ENCODE measurements at places on chromosomes 11 and 22.

- H3K27ac ChIP-seq, result peak overlapping the region; percentile 59
- H3K27me3 ChIP-seq, result no peaks in the 10 kb centered on the region
- H3K36me3 ChIP-seq, result peaks cover 31% of the 10 kb centered on the region
These were observed 14.1 kb downstream of the PMM1 start for GRCh38 chr22:41575533-41575932.

GRCh38 chr22:32542677-32543357 lies 68.2 kb downstream of the FBXO7 start:
- no peaks in the 10 kb centered on the region for H3K36me3 ChIP-seq
- no peak for DNase-seq
- H3K4me3 ChIP-seq, result no peak overlapping the region
- H3K27me3 ChIP-seq, result no peaks in the 10 kb centered on the region
- no peak overlapping the region for H3K27ac ChIP-seq

GRCh38 chr11:82680252-82680651 lies 53.4 kb downstream of the FAM181B start:
- no peaks in the 10 kb centered on the region for H3K27me3 ChIP-seq
- no peak overlapping the region for H3K4me3 ChIP-seq
- no peaks in the 10 kb centered on the region for H3K36me3 ChIP-seq
- DNase-seq, result no peak

- H3K4me1 ChIP-seq, result no peaks in the 10 kb centered on the region
- no peak for DNase-seq
- H3K27ac ChIP-seq, result no peak overlapping the region
- no peak overlapping the region for H3K4me3 ChIP-seq
- no peaks in the 10 kb centered on the region for H3K36me3 ChIP-seq
These were observed 3.5 kb upstream of the LGALS12 start for GRCh38 chr11:63502252-63502820.

GRCh38 chr22:29330753-29331152 lies 15.3 kb upstream of the RASL10A start:
- no peak overlapping the region for H3K27ac ChIP-seq
- no peak overlapping the region for H3K4me3 ChIP-seq
- peaks cover 73% of the 10 kb centered on the region for H3K36me3 ChIP-seq
- H3K27me3 ChIP-seq, result no peaks in the 10 kb centered on the region
- no peak for DNase-seq

DNA sequence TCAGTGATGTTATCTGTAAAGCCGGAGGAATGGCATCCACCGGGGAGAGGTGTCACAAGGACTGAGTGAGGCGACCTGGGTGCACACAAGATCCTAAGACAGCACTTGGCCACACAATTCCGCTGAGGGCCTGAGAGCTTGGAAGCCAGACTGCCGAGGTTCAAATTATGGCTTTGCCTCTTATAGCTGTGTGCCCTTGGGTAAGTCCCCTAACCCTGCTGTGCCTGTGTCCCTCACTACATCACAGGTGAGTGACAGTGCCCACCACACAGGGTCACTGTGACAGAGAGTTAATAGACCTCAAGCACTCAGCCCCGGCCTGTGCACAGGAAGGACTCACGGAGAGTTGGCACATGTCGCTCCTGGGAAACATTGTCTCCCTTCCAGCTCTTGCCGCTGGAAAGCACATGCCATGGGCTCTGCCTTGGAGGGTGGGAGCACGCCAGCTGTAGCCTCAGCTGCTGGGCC lies 592 bp downstream of the RHOD start:
- H3K27ac ChIP-seq, result peak overlapping the region; percentile 84
- peaks cover 29% of the 10 kb centered on the region for H3K4me1 ChIP-seq
- no peaks in the 10 kb centered on the region for H3K27me3 ChIP-seq
- DNase-seq, result no peak

DNA sequence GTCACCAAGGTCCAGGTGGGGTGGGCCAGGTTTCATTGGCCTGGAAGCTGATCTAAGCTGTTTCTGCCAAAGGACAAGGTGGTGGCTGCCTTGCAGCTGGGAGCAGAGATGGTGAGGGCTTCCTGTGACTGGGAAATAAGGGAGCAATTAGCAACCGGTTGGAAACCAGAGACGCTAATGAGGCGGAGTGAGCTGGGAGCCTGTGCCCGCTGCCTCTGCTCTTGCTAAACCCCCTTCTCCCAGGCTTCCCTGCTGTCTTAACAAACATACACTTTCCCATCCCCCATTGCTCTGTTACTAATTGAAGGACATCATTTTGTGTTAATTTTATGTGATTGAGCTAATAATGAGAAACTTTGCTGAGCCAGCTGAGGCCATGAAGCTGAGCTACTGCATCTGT lies 121.8 kb downstream of the INSC start:
- H3K27ac ChIP-seq, result no peak overlapping the region
- no peaks in the 10 kb centered on the region for H3K4me1 ChIP-seq
- no peaks in the 10 kb centered on the region for H3K36me3 ChIP-seq
- no peak for DNase-seq
- H3K27me3 ChIP-seq, result no peaks in the 10 kb centered on the region

- peaks cover 61% of the 10 kb centered on the region for H3K4me1 ChIP-seq
- H3K36me3 ChIP-seq, result no peaks in the 10 kb centered on the region
- no peak for DNase-seq
- H3K27me3 ChIP-seq, result peaks cover 9% of the 10 kb centered on the region
These were observed 110.9 kb downstream of the RASSF10 start for GRCh38 chr11:13119941-13120520.

DNA sequence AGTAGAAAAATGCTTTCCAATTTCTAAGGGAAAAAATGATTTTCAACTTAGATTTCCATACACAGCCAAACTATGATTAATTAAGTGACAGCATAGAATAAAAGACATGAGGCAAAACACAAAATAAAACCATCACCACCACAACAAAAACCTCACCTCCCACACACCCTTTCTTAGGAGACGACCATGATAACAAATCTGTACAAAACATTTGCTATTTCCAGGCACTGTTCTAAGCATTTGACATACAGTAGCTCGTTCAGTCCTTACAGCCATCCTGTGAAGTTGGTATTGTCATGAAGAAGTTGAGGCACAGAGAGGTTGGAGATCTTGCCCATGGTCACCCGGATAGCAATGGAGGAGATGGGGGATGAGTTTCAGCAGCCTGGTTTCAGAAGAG lies 8.7 kb downstream of the SPI1 start:
- H3K27me3 ChIP-seq, result no peaks in the 10 kb centered on the region
- H3K36me3 ChIP-seq, result no peaks in the 10 kb centered on the region
- no peak for DNase-seq
- H3K27ac ChIP-seq, result no peak overlapping the region

- H3K27me3 ChIP-seq, result no peaks in the 10 kb centered on the region
- no peak overlapping the region for H3K4me3 ChIP-seq
- H3K4me1 ChIP-seq, result no peaks in the 10 kb centered on the region
- no peak for DNase-seq
- no peaks in the 10 kb centered on the region for H3K36me3 ChIP-seq
These were observed 25.9 kb upstream of the CCDC34 start for GRCh38 chr11:27388869-27389268.

- H3K27ac ChIP-seq, result no peak overlapping the region
- no peak overlapping the region for H3K4me3 ChIP-seq
- no peaks in the 10 kb centered on the region for H3K27me3 ChIP-seq
These were observed 825.0 kb upstream of the CHORDC1 start for GRCh38 chr11:91047882-91048281.

- no peak overlapping the region for H3K4me3 ChIP-seq
- H3K27me3 ChIP-seq, result no peaks in the 10 kb centered on the region
- no peak overlapping the region for H3K27ac ChIP-seq
- H3K36me3 ChIP-seq, result no peaks in the 10 kb centered on the region
These were observed 2.6 kb downstream of the CDC45 start for GRCh38 chr22:19482297-19482696.

DNA sequence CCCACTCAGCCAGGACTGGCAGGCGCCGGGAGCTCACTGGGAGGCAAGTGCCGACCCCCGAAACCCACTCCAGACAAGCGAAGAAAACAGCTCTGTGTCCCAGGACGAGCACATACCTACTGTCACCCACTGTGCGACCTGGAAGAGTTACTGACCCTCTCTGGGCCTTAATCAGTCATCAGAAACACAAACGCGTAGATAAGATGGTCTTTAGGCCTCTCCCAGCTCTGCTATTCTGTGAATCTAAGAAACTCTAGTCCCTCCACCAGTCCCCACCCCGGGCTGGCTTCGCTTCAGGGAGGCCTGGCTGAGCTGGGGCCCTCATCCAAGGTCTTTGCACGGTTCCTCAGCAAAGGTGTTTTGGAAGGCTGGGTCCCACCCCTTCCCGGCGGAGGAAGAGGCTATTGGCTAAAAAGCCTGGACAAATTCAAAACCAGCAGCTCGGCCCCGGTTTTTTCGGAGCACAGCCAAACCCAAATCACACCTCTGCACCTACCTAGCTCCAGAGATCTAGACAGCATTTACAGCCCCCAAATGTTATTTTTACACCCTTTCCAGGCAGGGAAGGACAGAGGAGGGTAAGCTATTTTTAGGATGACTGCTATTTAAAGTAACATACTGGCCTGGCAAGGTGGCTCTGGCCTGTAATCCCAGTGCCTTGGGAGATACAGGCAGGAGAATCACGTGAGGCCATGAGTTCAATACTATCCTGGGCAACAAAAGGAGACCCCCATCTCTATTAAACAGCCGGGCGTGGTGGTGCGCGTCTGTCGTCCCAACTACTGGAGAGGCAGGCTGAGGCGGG lies 13.2 kb upstream of the HDHD5 start:
- H3K36me3 ChIP-seq, result no peaks in the 10 kb centered on the region
- H3K27ac ChIP-seq, result peak overlapping the region; percentile 96
- H3K4me1 ChIP-seq, result peaks cover 4% of the 10 kb centered on the region
- H3K27me3 ChIP-seq, result no peaks in the 10 kb centered on the region

DNA sequence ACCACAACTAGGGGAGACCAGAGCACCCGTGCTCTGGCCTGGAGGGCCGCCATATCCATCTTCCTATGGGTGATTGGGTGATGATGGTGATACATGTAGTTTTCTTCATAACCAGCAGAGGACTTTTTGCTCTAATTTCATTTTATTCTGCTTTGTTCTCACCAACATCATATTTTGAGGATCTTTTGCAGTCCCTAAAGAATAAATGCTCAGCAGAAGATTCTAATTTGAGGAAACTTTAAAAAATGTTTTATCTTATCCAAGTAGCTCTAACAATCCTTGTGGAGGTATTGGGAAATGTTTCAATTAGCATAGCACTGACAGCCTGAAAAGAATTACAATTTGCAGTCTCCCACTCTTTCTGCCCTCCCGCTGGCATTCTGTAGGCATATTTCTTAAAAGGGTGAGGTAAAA lies 544.0 kb downstream of the NTM start:
- DNase-seq, result no peak
- H3K36me3 ChIP-seq, result no peaks in the 10 kb centered on the region
- no peaks in the 10 kb centered on the region for H3K4me1 ChIP-seq
- H3K27ac ChIP-seq, result no peak overlapping the region
- H3K4me3 ChIP-seq, result no peak overlapping the region
- no peaks in the 10 kb centered on the region for H3K27me3 ChIP-seq

- H3K27me3 ChIP-seq, result no peaks in the 10 kb centered on the region
- H3K4me3 ChIP-seq, result no peak overlapping the region
- peaks cover 9% of the 10 kb centered on the region for H3K4me1 ChIP-seq
- DNase-seq, result no peak
These were observed 46.6 kb downstream of the GGTLC2 start for GRCh38 chr22:22691055-22691454.

DNA sequence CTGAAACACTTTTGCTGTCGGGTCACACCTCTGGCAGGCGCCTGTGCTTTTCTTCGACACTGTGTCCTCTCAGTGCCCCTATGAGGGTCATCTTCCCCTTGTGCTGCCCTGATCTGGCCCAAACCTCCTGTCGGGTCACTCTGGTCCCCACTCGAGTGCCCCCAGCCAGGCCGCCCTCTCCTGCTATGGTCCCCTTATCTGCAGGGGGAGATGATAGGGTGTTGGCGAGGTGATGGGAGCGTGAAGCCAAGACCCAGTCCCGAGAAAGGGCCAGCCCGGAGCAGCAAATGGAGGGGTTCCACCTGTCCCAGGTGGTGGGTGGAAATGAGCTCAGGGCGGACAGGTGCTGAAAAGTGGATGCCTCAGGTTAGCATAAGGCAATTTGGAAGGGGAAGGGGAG lies 9.7 kb downstream of the NADSYN1 start:
- no peaks in the 10 kb centered on the region for H3K27me3 ChIP-seq
- H3K4me3 ChIP-seq, result no peak overlapping the region
- H3K27ac ChIP-seq, result no peak overlapping the region
- H3K36me3 ChIP-seq, result peaks cover 29% of the 10 kb centered on the region

DNA sequence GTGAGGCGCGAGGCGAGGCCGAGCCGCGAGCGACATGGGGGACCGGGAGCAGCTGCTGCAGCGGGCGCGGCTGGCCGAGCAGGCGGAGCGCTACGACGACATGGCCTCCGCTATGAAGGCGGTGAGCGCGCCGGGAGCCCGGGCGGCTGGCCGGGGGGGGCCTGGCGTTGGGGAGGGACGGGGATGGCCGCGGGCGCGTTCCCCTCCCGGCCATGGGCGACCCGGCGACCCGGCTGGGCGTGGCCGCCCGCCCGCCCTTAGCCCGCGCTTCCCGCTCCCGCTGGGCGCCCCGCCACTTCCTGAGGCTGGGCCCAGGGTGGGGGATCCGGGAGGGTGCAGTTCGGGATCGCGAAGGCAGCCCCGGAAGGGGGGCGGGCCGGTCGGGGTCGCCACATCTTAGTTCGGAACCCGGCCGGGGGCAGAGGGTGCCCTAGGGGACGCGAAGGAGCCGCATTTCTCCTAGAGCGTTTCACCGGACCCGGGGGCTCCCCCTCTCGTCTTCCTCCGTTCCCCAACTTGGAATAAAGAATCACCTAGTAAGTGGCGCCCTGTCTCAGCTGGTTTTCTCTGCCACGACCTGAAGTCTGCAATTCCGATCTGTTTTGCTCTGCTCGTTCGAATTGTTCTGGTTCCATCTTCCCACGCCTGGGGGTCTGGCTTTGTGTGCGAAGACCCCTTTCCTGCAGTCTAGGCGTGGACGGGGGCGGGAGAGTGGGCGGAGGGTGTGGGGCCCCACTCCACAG lies 536 bp downstream of the YWHAH start:
- no peak for DNase-seq
- H3K27ac ChIP-seq, result peak overlapping the region; percentile 97
- peak overlapping the region; percentile 85 for H3K4me3 ChIP-seq
- peaks cover 50% of the 10 kb centered on the region for H3K4me1 ChIP-seq
- no peaks in the 10 kb centered on the region for H3K36me3 ChIP-seq

DNA sequence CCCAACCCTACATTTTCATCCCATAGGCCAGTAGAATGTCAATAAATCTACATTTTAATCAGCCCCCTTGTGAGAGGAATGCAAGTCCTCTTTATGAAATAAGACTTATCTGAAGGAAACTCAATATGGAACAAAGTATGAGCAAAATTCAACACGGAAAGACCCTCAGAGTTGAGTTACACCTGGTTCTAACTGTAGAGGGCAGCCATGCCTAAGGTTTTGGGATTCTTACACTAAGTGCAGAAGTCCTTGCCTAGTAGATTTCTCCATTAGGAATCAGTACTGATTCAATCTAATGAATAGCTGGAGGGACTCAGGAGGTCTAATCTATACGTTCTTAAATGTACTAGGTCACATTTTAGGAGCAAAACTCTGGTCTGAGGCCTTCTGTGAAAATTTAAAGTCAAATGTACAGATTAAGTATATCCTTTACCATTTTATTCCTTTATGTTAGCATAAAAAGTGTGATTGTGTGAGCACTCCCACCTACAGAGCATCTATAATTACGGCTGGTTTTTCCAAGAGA lies 904.5 kb downstream of the DLG2 start:
- no peak overlapping the region for H3K4me3 ChIP-seq
- H3K4me1 ChIP-seq, result peaks cover 18% of the 10 kb centered on the region
- no peaks in the 10 kb centered on the region for H3K36me3 ChIP-seq
- no peak overlapping the region for H3K27ac ChIP-seq
- no peak for DNase-seq

Data from esophagus squamous epithelium (tissue), 5 donors.